Stimulated activated CD8-positive, alpha-beta memory T cell treated with anti-CD3 and anti-CD28 coated beads, Interleukin-4, amount 100 ng/mL, for 1 hour (primary cell): ENCODE measurements at places on chromosomes 2 and 18.

DNA sequence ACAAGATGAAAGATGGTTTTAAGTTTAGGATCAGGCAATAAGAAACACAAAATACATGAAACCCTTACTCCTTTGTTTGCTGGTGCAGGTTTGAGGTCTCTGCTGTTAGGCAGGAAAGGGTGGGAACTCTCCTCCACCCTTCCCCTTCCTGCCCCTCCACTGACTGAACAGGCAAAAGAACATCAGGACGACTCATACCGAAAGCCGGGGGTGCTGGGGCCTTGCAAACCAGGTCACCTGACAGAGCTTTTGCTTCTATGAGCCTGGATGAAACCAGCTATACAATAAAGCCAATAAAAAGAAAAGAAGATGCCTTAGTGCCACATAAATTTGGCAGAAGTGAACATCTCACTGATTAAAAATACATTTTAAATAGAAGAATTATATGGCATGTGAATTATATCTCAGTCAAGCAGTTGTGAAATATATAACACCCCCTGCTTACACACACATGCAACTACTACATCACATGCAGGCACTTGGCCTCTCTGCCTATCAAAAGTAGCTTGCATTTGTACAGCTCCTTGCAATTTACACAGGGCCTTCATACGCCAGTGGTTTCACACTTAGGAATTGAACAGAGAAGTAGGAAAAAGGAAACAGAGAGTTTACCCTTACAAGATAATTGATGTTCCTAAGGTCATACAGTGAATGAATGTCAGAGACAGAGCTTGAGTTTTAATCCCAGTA, 215.1 kb upstream of the TRIB2 start:
- no peak for DNase-seq

GRCh38 chr2:159960414-159960813, 102.0 kb downstream of the PLA2R1 start:
- DNase-seq, result no peak

DNA sequence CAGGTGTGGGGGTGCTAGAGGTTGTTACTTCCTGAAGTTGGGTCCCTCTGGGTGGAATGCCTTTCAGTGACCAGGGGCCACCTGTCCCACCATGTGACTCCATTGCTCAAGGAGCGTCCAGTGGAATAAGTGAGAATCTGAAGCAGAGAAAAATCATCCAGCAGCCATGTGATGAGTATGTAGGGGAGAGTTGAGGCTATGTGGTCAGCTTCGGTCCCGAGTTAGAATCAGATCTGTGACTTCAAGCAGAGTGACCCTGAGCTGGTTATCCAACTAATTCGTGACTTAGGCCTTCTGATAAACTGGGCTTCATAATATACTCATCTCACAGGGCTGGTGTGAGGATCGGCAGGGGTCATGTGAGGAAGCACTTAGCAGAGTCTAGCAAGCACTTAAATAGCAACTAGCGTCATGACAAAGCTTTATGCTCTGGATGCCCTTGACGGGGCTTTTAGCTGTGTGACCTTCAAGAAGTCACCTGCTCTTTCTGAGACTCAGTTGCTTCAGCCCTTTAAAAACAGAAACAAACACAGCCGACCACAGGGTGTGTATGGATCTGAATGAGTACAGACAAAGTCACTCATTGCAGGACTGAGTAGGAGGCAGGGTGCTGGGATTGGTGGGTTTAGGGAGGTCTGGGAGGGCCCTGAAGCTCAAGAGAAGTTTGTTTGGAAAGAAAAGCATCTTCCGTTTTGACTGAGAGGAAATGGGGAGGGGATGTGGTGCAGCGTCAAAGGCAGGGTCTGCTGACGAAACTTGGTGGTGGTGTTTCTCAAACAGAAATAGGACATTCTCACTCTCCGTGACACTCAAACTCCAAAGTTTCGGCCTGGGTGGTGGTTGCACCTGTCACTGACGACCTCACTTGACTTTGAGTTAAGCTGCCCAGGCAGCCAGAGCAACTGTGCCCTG, 264.0 kb upstream of the CXCR4 start:
- peak; percentile 10 for DNase-seq

- no peak for DNase-seq
Measured at GRCh38 chr18:70172225-70172624, 33.3 kb downstream of the RTTN start.

DNA sequence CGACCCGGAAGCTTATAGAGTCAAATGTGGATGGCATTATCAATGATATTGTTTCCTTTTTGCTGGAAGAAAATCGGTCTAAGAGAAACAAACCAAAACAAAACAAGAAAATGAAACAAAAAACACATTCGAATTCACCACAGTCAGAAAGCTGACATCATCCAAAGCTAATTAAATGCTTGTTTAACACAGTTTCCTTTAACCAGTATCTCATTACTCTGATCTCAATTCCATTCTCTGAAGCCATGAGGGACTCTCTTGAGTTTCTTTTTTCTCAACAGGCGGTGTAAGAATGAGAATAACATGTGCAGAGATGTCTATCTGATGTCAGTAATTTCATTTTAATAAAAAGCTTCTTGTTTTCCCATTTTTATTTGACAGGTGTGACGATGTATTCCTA, 1448.3 kb upstream of the DDX18 start:
- no peak for DNase-seq

DNA sequence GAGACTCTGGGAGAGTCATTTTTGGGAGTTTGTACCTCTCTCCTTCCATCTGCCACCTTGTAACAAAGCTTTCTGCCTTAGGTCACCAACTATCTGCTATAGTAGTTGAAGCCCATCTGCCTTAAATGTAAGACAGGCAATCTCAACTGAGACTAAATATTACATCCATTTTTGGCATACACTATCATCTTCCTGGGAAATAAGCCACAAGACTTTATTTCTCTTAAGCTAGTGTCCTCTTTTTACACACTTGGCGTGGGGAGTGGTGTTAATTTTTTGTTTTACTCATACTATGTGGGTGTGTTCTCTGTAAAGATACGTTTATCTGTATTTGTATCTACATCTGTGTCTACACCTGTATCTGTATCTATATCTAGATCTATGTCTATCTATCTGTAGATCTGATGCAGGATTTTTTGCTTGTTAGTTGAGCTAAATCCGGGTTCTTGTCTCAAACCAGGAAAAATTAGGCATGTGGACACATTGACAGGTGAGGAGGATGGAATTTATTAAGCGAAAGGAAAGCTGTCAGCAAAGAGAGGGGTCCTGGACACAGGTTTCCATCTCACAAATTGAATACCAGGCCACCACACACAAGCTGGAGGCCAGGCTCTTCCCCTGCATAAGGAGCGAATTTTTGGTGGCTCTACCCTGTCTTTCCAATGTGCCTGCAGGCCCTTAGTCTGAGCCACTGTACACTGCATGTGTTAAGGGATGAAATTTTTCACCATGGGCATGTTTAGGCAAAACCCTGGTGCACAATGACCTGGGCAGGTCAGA, 64.8 kb upstream of the RND3 start:
- no peak for DNase-seq

- no peak for DNase-seq
Measured at GRCh38 chr2:118050386-118050785, 36.5 kb upstream of the CCDC93 start.

- no peak for DNase-seq
Measured at GRCh38 chr2:203361922-203362321, 33.7 kb downstream of the ABI2 start.

GRCh38 chr18:71989616-71990015, 554.5 kb downstream of the CBLN2 start:
- no peak for DNase-seq

DNA sequence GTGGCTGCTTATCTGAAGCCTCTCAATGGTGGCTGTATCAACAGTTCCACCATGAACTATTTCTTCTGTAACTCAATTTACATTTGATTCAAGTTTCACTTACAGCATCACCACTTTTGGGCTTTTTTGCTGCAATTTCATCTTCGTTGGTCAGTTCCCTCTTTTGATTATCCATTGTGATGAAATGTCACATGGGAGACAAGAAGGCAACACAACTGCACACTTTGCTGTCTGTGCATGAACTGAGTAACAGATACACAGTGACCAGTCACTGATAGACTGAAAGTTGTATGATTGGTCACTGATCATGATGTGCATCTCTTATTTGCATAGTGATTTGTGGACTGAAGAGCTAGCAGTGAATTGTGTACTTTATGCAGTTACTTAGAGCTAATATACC, 130.7 kb upstream of the RNF152 start:
- no peak for DNase-seq
